C1 segment of cervical spinal cord (tissue), 14 donors: ENCODE measurements at places on chromosomes 5 and 9.

- no peak for DNase-seq
These were observed 386.6 kb upstream of the RPS23 start for GRCh38 chr5:82664732-82665131.

DNA sequence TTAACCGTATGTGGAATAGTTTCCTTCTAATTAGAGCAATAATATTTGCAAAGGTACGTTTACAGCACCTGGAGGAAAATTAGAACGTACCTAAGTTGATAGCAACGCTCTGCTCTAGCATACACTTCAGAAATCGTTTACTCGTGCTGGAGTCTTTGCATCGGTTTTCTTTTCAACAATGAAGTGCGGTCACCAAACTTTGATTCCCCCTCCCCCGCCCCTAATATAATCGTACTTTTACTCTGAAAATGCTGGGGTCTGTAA is 506 bp downstream of the ADAMTS19 start:
- no peak for DNase-seq

GRCh38 chr5:60896991-60897390 is 47.9 kb downstream of the ERCC8 start:
- no peak for DNase-seq

DNA sequence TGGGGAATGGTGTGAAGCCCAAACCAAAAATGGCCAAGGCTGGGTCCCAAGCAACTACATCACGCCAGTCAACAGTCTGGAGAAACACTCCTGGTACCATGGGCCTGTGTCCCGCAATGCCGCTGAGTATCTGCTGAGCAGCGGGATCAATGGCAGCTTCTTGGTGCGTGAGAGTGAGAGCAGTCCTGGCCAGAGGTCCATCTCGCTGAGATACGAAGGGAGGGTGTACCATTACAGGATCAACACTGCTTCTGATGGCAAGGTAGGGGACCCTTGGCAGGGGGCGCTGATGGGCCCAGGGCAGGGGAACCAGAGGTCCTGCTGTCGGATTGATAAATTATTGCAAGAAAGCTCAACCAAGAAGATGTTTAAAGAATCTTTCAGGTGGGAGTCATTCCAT is 19.8 kb downstream of the ABL1 start:
- DNase-seq = no peak

DNA sequence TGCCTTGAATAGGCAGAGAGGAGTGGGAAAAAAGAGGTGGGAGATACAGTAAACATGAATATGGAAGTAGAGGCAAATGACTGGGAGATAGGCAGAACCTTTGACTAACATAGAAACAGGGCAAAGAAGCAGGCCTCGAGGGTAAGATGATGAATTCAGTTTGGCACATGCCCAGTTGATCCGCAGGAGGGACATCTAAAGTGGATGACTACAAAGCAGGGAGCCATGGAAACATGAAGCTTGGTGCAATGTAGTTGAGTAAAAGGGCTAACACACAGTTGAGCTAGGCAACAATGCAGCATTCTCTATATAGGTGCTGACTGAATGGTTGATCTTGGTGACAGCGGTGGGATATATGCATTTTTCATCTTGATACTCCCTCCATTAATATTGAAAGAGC is 253.8 kb downstream of the DMRT2 start:
- no peak for DNase-seq

DNA sequence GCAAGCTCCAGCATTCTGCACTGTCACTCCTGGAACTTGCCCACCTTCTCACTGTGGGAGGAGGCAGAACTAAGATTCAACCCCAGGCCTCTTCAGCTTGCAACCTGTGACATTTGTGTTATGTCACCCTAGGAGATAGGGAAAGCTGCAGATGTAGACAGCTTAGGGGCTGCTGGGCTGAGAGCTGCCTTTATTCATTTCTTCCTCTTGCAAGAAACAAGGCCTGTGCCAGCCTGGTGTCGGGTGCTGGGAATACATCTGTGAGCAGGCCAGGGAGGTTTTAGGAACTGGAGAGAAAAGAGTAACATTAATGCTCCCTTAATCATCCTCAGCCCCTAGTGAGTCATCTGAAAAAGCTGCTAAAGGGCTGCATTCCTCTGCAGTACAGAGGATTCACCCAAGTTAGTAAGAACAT is 101.8 kb downstream of the FGF18 start:
- no peak for DNase-seq

GRCh38 chr5:170159101-170159698 is 53.5 kb downstream of the FOXI1 start:
- no peak for DNase-seq

GRCh38 chr5:159965031-159965837 is 43.7 kb upstream of the TTC1 start:
- no peak for DNase-seq

GRCh38 chr5:30808996-30809395 is 384.5 kb upstream of the CDH6 start:
- DNase-seq = no peak

DNA sequence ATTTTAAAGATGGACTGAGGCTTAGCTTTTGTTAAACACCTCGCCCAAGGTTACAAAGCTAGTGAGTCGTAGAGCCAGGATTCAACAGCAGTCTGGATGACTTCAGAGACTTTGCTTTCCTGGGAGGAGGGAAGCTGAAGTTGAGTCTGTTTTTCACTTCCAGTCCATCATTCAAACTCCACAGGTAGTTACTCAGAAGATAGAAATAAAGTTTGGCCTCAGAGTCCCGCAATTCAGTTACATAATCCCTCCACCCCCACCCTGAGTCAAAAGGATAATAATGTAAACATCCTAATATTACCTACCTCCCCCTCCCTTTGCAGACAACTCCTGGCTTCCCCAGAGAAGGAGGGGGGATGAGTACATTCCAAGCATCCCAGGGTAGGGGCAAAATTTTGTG is 8.1 kb downstream of the HBEGF start:
- no peak for DNase-seq

GRCh38 chr5:15807248-15807647 is 307.3 kb downstream of the FBXL7 start:
- no peak for DNase-seq

DNA sequence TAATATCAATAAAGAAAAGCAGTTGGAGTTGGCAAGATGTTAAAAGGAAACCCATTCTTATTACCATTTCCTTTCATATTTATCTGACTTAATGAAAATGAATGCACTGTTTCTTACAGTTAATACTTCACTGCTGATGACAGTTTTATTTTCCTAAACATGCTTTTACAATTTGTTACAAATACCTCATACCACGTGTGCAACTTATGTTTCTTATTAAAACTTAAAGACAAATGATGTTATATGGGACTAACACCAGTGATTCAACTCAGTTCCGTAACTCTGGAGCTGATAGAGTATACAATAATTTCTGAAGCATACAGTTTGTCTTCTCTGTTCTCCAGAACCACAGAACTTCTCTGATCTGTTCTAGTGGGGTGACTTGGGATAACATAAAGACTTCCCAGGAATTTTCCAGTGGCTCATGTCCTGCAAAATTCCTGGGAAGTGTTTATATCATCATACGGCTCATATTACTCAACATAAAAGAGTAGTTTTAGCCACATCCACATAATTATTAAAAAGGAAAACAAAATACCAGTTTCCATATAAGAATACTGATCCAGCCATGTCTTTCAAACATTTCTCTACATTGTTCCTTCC is 1259.0 kb upstream of the C9orf72 start:
- DNase-seq = no peak

DNA sequence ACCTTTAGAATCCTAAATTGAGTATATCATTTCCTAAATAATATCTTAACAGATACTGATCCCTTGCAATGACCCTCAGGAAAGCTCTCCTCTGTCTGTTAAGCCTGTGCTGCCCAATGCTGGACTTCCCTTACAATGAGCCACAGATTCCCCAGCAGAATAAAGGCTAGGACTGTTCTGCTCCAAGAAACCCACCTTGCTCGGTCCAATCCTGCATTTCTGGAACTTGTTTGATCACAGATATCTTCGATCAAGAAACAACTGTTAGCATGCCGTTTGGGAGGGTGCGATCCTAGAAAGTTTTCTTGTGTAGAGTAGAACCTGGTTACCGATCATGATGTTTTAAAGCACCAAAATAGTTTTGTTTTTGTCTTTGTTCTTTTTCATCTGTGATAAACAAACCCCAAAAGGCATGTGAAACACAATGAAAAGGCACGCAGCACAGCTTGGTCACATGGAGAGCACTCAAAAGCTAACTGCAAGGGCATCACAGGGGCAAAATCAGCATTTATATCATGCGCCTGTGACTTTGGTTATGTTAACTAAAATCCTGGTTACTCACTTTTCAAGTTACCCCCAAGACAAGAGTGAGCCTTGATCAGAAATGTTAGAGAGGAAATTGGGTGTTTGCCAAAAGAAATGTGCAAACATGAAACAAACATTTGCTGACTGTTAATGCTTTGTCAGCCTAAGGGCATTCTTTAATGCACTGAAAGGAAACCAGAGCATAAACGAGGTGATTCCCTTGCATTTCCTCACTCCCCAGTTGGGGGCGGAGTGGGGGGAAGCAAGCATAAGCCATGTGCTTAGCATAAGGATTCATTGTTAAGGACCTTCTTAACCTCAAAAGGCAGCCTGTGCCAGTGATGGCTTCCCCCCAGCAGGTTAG is 61.9 kb upstream of the ADAMTS16 start:
- no peak for DNase-seq

DNA sequence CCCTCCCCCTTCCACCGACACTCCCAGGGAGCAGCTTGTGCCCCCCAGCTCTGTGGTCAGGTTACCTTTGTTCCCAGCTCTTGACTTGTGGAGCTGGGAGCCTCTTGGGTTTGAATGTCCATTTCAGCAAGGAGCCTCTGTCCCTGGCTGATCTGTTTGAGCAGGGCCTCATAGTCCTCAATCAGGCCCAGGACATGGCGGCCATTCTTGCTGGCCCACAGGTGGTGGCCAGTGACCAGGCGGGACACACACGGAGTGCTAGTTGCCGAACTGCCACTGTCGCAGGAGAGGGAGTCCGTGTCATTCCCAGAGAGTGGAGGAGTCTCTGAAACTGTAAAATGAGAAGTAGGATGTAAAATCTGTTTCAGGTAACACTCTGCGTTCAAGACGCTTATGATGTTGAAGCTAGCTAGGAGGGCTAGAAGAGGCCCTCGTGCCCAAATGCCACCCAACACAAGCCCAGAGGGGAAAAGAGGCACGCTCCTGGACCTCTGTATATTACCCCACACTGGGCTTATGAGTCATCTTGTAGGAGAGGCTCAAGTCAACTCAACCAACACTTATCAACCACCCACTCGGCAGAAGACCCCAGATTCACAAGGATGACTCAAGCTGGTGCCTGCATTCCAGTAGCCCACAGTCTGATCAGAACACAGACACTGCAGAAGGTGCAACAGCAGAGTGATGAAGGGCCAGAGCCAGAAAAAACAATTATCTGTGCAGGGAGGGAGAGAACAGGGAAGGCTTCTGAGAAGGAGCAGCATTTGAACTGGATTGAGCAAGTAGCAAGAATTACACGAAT is 177.0 kb downstream of the CDK5RAP2 start:
- DNase-seq = no peak

DNA sequence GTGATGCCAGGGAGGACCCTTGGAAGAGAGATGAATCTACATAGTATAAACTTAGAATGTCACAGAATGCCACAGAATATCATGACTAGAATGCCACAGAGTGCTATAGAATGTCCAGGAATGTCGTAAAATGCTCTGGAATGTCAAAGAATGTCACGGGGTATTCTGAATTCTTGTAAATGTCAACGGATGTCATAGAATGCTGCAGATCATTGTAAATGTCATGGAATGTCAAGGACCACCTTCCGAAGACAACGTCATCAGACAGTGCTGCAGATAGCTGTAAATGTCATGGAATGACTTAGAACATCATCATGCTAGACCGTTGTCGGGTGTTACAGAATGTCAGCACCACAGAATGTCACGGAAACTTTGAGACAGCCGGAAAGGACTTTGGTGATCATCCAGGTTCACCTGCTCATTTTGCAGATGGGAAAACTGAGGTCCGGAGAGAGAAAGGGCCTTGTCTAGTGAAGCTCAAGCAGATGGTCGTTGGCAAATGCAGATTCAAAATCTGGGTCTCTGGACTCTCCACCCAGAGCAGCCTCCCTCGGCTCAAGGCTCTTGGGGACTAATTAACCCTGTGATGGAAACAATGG is 117.1 kb downstream of the LHX2 start:
- no peak for DNase-seq
